ENCODE measurements at places on chromosomes 6 and 20.

DNA sequence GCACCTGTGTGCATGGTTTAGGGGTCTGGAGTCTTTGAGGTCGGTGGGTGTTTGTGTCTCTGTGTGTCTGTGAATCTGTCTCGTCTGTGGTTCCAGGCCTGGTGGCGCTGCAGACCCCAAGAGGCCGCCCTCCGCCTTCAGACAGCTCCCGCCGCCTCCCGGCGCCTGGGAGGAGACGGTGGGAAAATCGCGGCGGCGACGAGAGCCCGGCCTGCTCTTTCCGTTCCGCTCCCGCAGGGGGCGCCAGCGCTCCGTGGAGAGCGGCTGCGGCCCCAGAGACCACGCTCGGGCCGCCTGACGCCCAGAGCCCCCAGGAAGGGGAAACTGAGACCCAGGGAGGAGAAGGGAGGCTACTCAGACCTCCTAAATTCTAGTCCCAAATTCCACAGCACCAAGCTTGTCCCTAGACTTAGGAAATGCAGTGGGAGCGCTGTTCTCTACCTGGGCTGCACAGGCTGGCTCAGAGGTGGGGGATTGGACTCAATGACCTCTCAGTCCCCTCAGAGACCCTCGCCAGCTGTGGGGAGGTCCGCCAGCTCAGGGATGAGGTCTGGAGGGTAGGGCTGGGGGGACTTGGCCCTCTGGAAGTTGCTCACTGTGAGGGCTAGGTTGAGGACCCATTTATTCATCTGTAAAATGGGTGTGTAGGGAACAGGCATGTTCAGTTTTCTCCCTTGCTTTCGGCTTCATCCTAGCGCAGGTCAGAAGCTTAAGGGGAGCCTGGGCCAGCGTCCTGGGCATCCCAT, 36.9 kb upstream of the BLCAP start:
- DNase-seq, result peak; percentile 48

- no peak for DNase-seq
These were observed 43.0 kb downstream of the CFAP61 start for GRCh38 chr20:20095114-20095872.

DNA sequence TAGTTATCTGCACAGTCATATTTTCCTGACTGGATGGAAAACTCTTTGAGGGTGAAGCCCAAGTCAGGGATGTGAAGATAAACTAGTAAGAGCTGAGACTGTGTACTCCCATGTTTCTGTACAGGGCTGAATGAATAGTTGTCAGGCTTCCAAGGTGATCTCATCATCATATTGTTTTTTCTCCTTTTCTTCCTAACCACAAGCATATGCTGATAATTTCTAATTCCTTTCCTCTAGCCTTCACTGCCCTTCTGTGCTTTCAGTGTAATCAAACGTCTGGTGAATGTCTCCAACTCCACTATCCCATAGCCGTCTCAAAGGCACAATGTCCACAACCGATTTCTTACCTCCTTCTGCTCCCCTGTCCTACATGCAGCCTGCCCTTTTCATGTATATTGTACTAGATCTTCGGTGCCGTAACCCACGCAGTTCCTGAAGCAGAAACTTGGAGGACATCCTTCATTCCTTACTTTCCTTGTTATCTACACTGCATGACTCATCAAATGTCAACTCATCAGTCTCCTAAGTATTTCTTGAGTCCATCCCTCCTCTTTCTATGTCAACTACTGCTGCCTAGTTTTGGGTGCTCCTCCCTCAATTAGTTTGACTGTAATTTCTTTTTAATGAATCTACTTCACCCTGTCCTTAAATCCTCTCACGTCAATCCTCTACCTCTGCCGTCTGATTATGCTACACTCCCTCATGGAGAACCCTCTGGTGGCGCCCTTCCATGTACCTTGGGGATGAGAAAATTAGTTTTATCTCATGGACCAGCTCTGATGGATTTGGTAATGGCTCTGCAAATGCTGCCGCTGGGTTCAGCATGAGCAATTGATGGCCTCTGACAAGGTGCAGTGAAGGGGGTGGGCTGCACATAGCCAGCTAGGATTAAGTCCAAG, 21.9 kb downstream of the NCOA7 start:
- DNase-seq, result no peak

GRCh38 chr6:43496370-43497128, 13.6 kb downstream of the LRRC73 start:
- no peak for DNase-seq

Data from T-helper 17 cell (primary cell).